Activated naive CD8-positive, alpha-beta T cell treated with anti-CD3 and anti-CD28 coated beads, Interleukin-2, amount 50 U/mL, for 24 hours (primary cell): ENCODE measurements at places on chromosomes 5 and 9.

- no peak overlapping the region for H3K27ac ChIP-seq
- H3K4me1 ChIP-seq, result peaks cover 15% of the 10 kb centered on the region
- H3K4me3 ChIP-seq, result peak overlapping the region; percentile 57
- no peaks in the 10 kb centered on the region for H3K27me3 ChIP-seq
- H3K36me3 ChIP-seq, result no peaks in the 10 kb centered on the region
Measured at GRCh38 chr9:137423514-137424291, 510 bp downstream of the NOXA1 start.

GRCh38 chr9:37963936-37964739, 60.2 kb upstream of the SLC25A51 start:
- no peak overlapping the region for H3K4me3 ChIP-seq
- peaks cover 2% of the 10 kb centered on the region for H3K27me3 ChIP-seq
- no peak for DNase-seq

GRCh38 chr5:141517880-141518617, 29.2 kb downstream of the PCDHGC5 start:
- H3K4me3 ChIP-seq, result no peak overlapping the region
- H3K36me3 ChIP-seq, result peaks cover 62% of the 10 kb centered on the region
- H3K27me3 ChIP-seq, result peaks cover 2% of the 10 kb centered on the region
- H3K4me1 ChIP-seq, result peaks cover 63% of the 10 kb centered on the region
- no peak for DNase-seq

DNA sequence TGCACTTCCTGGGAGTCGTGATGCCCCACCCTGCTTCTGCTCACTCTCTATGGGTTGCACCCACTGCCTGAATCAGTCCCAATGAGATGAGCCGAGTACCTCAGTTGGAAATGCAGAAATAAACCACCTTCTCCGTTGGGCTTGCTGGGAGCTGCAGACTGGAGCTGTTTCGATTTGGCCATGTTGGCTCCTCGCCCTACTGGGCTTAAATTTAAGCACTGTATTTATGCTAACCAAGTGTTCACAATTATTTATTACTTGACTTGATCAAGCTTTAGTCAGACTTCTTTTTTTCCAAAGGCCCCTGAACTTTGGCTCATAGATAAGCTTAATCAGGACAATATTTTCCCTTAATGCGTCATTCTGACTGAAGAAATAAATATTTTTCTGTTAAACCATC, 1072.4 kb upstream of the CDH9 start:
- DNase-seq, result no peak
- H3K27me3 ChIP-seq, result no peaks in the 10 kb centered on the region
- no peaks in the 10 kb centered on the region for H3K4me1 ChIP-seq
- no peak overlapping the region for H3K27ac ChIP-seq
- H3K36me3 ChIP-seq, result no peaks in the 10 kb centered on the region

- DNase-seq, result no peak
- H3K27me3 ChIP-seq, result no peaks in the 10 kb centered on the region
- no peak overlapping the region for H3K4me3 ChIP-seq
- H3K4me1 ChIP-seq, result no peaks in the 10 kb centered on the region
Measured at GRCh38 chr5:79200573-79201183, 35.3 kb upstream of the JMY start.

GRCh38 chr5:82636591-82636990, 358.4 kb upstream of the RPS23 start:
- no peak overlapping the region for H3K4me3 ChIP-seq
- DNase-seq, result no peak
- no peaks in the 10 kb centered on the region for H3K27me3 ChIP-seq
- H3K27ac ChIP-seq, result no peak overlapping the region
- no peaks in the 10 kb centered on the region for H3K36me3 ChIP-seq

DNA sequence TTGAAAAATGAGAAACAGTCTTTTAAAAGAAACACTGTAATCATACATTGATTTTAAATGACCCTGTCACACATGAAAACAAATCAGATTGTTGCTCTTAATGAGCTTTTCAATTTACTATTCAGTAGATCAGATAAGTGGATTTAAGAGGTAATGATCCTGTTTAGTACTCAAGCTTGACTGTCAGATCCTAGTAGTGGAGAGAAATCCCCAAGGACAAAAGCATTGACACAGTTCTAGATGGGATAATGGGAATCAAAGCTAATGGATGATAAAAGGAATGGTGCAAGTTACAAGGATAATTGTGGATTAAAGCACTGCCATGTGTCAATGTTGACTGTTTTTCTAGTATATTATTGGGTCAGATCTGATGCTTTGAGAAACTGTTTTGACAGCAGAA, 142.3 kb upstream of the TLX3 start:
- H3K27ac ChIP-seq, result no peak overlapping the region
- no peak overlapping the region for H3K4me3 ChIP-seq
- no peaks in the 10 kb centered on the region for H3K4me1 ChIP-seq
- DNase-seq, result no peak
- no peaks in the 10 kb centered on the region for H3K27me3 ChIP-seq

- no peaks in the 10 kb centered on the region for H3K36me3 ChIP-seq
- H3K27me3 ChIP-seq, result peaks cover 2% of the 10 kb centered on the region
- H3K4me3 ChIP-seq, result no peak overlapping the region
- H3K27ac ChIP-seq, result no peak overlapping the region
- no peak for DNase-seq
- no peaks in the 10 kb centered on the region for H3K4me1 ChIP-seq
Measured at GRCh38 chr9:72790989-72791388, 161.9 kb downstream of the ALDH1A1 start.

DNA sequence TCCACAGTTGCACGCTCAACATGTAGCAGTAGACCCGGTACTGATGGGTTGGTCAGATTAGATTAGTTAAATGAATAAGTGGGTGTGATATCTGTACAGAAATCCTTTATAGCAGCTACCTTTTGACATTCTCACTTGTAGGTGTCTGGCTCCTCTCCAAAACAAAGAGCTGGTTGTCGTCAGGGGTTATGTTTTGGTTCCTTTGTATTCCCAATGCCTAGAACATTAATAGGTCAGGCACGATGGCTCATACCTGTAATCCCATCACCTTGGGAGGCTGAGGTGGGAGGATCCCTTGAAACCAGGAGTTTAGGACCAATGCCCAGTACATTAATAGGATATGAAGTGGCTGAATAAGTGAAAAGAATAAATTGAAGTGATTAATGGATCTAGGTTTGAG, 182.1 kb downstream of the SNCAIP start:
- no peak overlapping the region for H3K4me3 ChIP-seq
- H3K27ac ChIP-seq, result no peak overlapping the region
- H3K36me3 ChIP-seq, result no peaks in the 10 kb centered on the region
- no peak for DNase-seq
- no peaks in the 10 kb centered on the region for H3K4me1 ChIP-seq
